ENCODE measurements at places on chromosomes 11 and 22. TPM values are rescaled to one million over a fixed set of nuclear protein-coding genes. Genes with fewer than 3 reads are reported as not detected.

DNA sequence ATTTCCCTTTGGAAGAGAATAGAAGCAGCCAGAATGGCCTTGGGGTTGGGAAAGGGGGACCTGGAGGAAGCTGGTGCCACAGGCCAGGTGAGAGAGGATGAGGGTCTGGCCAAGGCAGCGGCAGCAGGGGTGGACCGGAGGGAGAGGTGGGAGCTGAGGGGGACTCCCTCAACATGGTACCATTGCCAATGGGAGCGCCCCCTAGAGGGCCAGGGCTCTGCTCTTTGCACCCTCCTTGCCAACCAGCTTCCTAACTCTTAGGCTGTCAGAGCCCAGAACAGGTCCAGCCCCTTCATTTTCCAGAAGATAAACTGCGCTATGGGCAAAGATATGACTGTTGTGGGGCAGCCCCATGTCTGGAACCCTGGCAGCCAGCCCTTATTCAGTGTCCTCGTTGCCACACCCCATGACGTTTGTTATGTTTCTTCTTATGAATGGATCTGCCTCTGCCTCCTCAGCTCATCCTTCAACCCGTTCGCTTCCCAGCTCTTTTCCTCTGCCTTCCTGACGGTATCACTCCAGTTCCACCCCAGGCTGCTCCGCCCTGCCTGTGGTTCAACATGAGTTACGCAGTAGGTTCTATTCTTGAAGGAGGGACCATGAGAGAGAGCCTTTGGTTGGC is 185.2 kb downstream of the GRIK4 start:
- no peak for DNase-seq

GRCh38 chr11:33500332-33500731 is 200.3 kb downstream of the C11orf91 start:
- no peak for DNase-seq

DNA sequence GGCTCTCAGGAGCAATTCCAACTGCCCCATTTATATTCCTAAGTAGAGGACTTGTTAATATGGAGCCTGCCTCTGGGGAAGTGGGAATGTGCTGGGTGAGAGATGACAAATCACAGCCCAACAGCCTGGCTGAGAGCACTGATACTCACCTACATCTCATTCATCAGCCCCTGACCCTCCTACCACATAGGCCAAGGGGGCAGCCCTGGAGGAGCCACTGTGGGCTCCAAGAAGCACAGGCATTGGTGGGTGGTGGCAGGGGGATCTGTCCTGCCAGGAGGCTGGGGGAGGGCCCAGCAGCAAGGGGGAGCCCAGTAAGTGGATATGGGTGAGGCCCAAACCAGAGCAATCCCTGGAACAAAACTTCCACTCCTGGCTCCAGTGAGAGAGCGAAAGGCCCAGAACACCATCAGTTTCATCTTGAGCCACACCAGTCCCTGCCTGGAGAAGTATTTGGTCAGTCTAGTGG is 79.7 kb downstream of the BUD13 start:
- no peak for DNase-seq

DNA sequence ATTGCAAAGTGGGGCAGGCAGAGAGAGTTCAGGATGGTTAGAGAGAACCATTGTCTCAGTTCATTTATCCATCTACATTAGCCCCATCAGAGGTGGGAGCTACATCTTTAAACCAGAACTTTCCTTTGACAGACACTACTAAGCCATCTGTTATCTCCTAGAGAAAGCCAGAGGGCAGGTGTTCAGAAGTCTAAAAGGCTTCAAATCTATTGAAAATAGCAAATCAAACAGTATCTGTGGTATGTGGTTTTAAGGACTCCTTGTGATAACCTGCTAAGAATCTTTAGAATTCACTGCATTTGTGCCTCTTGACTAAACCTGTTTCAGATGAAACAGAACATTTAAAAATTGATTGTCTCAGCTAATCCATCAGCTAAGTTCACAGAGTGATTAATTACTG is 43.9 kb upstream of the PARVG start:
- DNase-seq = no peak

- peak; percentile 17 for DNase-seq
These were observed 282.8 kb downstream of the MN1 start for GRCh38 chr22:27518531-27519340.

DNA sequence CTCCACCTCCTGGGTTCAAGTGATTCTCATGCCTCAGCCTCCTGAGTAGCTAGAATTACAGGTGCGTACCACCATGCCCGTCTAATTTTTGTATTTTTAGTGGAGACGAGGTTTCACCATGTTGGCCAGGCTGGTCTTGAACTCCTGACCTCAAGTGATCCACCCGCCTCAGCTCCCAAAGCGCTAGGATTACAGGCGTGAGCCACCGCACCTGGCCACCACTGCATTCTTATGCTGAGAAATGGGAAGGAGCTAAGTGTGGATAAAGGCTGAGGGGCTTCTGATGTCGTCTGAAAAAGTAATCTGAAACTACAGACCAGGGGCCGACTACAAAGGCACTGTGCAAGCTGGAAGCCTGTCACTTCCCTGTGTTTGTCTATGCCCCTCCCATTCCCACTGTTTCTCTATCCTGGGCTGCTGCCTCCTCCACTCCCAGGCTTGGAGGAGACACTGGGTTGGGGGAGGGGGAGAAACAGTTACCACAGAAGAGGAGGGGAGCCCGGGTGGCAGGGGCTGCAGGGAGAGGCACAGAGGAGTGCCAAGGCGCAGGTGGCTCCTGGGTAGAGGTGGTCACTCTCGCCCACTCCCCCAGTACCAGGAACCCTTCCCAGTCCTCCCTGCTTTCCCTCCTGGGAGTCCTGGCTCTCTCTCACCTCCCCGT is 2.9 kb upstream of the MTA2 start:
- no peak for DNase-seq

- DNase-seq = peak; percentile 31
These were observed 672 bp downstream of the RTL6 start for GRCh38 chr22:44497218-44497904.

DNA sequence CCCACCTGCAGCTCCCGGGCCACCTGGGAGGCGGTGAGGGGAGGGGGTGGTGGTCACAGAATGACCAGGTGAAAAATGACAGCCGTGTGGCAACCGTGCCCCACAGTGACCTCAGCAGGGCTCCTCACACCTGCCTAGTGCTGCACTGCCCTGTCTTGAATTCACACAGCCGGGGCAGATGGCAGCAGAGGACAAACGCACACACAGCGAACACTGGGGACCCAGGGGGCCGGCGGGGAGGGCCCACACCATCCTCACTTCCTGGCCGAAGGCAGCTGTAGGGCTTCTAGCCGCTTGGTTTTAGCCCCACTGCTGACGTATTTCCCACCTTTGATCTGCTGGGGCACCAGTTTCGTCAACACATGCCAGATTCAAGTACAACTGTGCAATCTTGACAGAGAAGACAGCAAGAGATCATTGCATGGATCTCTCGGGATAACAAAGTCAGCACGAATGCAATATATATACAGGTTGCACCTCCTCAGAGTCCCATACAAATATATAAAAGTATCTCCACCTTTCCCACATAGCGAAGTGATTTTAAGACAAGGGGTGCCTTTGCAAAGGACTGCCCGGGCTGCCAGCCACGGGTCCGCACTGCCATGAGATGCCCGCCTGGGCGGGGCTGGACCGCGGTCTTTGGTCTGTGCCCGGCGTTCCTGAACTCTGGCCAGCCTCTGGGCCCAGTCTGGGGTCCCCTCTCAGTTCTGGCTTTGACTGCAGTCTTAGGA is 26.9 kb downstream of the TRMU start:
- no peak for DNase-seq

- DNase-seq = no peak
These were observed 32.5 kb upstream of the IZUMO1R start for GRCh38 chr11:94271885-94272372.

- DNase-seq = no peak
These were observed 458.5 kb downstream of the BRD1 start for GRCh38 chr22:49368976-49369725.

- DNase-seq = no peak
These were observed 48.8 kb upstream of the CARS1 start for GRCh38 chr11:3105791-3106735.

DNA sequence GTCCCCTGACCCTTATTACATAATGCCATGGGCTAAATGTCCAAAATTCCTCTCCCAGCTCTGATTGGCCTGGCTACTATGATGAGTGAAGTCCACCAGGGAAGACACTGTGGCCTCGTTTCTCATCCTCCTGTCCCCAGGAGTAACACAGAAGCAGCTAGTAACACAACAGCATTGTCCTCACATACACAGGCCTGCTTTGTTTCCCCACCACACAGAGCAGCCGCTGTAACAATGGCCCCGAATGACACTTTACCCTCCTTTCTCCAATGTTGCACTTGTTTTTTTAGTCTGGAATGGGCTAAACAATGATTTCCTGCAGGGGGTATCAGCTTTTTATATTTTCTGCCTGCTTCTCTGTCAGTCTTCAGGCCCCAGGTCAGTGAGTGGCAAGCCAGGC is at the start of gene PRR5L:
TSS of gene PRR5L (plus strand) at position 363 of the 400 bp plus-strand sequence. CDS start 104,834 bp downstream, outside the sequence.
- no peak for DNase-seq

The CCDC116 gene
- 0.26 TPM for total RNA-seq

The INSC gene
- 10.6 TPM for total RNA-seq

The TYR gene
- not detected for total RNA-seq

The OR52N1 gene
- total RNA-seq = not detected

The SPON1 gene
- total RNA-seq = not detected

The SCUBE1 gene
- total RNA-seq = not detected

The SLC22A8 gene
- total RNA-seq = not detected
